Naive thymus-derived CD8-positive, alpha-beta T cell (primary cell): ENCODE measurements at places on chromosomes 2 and 18.

DNA sequence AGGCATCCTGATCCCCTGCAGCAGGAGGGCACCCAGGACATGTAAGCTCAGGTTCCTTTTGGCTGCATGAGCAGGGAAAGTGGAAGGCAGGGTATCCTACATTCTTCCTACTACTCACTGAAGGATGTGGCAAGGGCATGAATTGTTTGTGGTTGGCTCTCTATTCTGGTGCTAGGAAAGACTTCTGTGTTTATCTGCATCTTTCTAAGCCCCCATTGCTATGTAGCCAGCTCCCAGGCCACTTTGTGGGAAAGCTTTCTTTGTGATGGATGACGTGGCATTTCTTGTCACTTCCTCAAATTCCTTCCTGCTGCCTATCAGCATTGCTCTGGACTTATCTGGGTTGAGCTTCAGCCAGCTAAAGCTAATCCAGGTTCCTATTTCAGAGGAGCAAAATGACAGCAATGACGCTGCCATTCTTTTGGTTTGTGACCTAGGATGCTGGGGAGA is 46.2 kb downstream of the MEIS1 start:
- DNase-seq, result no peak

DNA sequence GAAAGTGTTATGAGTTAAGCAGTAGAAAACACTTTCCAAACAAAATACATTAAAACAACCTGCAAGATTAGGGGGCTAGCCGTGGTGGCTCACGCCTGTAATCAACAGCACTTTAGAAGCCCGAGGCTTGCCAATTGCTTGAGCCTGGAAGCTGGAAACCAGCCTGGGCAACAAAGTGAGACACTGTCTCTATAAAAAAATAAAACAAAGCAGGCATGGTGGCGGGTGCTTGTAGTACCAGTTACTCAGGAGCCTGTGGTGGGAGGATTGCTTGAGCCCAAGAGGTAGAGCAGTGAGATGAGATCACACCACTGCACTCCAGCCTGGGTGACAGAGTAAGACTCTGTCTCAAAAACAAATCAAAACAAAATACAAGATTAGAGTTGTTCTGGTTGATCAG is 208.3 kb downstream of the ERBB4 start:
- no peak for DNase-seq

- DNase-seq, result no peak
These were observed 110.2 kb upstream of the CYRIA start for GRCh38 chr2:16775899-16776231.

GRCh38 chr2:201172279-201172678 is 10.7 kb upstream of the CASP10 start:
- DNase-seq, result no peak
